CD4-positive, alpha-beta T cell treated with Interleukin-4 for 4 hours (primary cell): ENCODE measurements at places on chromosomes 5 and 9.

GRCh38 chr9:70421272-70422180 lies 7.1 kb upstream of the KLF9 start:
- peak; percentile 54 for DNase-seq

- DNase-seq: no peak
Observed at GRCh38 chr5:132183723-132184122, 43.9 kb downstream of the P4HA2 start.

GRCh38 chr5:135759149-135759784 lies 75.2 kb upstream of the SLC25A48 start:
- DNase-seq: no peak

DNA sequence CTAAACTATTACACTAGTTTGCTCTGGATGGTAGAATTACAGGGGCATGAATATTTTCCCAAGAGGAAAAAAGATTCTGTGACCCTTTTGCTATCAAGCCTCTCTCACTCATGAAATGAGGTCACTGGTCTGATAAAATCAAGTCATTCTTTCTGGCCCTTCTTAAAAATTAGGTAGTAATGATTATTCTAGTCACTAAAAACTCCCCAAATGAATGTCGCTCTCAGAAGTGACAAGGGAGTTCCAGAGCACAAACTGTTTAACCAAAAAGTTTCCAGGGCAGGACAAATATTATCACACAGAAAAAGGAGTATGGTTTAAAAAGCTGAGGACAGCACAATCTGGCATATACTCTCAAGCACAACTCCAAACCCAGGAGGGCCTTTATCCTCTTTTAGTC lies 12.5 kb downstream of the ERMP1 start:
- DNase-seq: no peak

- no peak for DNase-seq
Observed at GRCh38 chr5:125411744-125412560, 665.5 kb upstream of the ZNF608 start.

DNA sequence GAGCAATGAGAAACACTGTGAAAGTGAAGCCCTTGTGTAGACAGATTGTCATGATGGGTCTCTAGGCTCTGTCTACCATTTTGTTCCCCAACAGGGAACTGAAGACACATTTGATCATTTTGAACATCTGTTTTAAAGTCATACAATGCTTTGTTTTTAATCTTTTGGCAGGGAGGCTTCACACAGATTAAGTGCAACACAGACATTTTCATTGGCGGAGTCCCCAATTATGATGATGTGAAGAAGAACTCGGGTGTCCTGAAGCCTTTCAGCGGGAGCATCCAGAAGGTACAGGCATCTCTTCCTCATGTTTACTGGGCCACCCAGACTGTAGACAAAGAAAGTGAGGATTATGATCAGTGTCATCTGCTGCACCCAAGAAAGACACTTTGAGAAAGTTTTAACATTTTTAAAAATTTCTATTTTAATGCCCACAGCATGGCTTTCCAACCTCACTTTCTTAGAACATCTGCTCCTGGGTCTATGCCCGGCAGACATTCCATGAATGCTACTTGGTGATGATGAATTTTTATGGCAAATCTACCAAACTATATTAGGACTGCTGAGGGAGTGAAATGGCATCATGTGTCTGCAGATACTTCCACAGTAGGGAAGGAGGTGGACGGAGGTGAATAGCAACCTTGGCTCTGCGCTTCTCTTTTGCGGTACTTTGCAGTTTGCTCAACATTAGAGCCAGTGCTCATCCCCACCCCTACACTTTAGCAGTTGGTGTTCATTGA lies 121.3 kb downstream of the LIFR start:
- DNase-seq: no peak

DNA sequence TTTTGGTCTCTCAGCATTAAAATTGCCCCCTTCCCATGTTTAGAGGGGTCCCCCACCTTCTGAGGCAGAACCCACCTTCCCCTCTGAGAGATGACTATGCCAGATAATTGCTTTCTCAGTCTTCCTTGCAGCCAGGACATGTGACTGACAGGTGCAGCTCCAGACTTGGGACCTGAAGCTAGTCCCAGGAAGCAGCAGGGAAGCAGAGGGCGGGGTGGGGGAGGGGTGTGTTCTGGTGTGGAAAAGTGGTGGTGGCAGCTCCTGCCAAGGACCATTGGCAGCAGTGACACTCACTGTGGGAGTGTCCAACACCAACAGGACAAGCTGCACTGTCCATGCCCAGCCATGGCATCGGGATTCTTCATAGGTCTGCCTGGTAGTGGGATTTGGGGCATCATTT lies 2.3 kb downstream of the EIF4E1B start:
- no peak for DNase-seq

- no peak for DNase-seq
Observed at GRCh38 chr5:100444961-100445360, 90.2 kb upstream of the FAM174A start.

GRCh38 chr5:171957591-171958251 lies 48.7 kb downstream of the FBXW11 start:
- peak; percentile 26 for DNase-seq

DNA sequence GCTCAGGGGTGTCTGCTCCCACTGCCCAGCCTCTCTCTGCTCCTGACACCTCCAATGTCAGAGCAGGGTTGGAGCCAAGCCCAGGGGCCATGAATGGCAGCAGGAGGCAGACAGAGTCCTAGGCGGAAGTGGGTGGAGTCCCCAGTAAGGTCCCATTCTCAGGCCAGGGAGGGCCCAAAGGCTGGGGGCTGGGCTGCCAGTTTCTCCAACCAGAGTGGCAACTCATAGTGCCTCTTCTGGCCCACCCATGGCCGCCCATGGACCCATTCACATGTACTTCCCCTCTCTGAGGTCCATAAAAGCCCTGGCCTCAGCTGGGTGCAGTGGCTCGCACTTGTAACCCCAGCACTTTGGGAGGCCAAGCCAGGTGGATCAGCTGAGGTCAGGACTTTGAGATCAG lies 261.8 kb upstream of the TNC start:
- no peak for DNase-seq

- no peak for DNase-seq
Observed at GRCh38 chr9:115939065-115939765, 214.4 kb upstream of the PAPPA start.

DNA sequence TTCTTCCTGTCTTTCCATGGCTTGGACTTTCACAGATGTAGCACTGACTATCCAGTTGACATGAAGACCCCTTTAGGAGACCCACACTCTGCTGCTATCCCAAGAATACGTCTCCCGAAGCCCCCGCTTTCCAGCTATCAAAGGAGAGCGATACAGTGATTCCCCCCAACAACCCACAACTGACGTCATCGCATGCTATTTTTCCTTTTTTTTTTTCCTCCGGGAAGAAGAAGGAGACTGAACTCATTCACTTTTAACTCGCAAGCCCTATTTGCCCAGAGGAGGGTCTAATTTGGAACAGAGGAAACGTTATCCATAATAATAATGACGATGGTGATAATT lies 2.1 kb downstream of the PAPPA start:
- DNase-seq: no peak

DNA sequence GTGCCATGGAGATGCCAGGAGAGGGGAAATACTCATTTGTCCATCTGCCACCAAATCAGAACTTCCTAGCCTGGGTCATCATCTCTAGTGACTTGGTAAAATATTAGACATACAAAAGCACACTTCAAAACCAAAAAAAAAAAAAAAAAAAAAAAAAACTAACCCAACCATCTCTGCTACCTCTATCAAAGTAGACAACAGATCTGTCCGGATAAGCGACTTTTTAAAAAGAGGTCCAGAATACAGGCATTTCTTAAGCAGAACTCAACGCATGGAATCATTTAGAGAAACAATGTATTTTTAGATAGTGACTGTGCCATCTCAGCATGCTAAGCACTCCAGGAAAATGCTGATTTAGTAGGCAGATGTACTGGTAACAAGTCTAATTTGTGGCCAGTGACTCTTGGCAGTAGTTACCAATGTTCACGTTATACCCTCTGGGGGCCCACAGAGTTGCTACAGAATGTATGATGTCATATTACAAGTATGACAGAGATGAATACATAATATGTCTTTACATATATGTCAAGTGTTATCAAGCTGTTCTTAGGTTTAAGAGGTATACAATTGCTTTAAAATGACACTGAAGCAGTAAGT lies 107.8 kb downstream of the SMIM23 start:
- no peak for DNase-seq

DNA sequence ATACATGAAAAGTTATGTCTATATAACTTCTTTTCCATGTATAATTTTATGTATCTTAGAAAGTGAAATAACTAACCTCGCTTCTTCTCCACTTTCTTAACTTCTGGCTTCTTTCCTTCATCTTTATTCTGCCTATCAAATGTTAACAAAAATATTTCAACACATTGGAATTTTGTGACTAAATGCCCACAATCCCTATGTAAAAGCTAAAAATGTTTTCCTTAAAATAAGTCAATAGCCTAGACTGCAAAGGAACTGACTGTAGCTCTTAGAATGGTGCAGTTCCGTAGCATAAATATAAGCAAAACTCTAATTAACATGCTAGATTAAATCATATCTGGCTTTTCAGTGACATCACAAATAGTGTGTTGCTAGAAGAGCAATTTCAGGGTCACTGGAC lies 40.9 kb downstream of the PSIP1 start:
- DNase-seq: no peak

- DNase-seq: no peak
Observed at GRCh38 chr5:158470764-158471534, 612.0 kb upstream of the CLINT1 start.

DNA sequence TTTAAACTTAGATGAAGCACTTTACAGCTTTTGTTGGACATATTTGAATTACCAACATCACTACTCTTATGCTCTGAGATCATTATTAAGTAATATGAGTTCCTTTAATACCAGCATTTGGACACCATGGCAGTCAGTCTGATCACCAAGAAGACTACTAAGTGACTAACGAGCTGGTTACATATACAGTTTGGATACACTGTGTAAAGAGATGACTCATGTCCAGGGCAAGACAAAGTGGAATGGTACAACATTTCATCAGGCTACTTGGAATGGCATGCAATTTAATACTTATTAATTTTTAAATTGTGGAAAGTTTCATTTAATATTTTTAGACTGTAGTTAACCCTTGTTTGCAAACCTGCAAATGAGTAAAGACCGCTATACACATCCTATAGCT lies 237.4 kb upstream of the PRDM9 start:
- no peak for DNase-seq

DNA sequence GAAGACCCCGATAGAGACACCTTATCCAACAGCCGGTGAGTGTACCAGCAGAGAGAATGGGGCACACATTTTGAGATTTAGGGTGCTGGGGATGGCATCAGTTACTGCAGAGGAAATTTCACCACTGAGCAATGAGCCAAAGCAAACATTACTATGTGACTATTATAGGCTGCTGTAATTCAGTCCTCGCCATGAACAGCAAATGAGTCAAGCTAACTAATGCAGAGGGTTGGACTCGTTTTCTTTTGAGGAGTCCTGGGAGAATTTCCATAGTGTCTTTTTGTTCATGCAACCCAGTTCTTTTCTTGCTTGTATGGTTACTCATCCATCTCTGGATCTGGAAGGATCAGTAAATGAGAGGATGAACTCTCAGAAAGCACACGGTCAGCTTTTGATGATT lies 323.8 kb downstream of the PSAT1 start:
- DNase-seq: no peak

GRCh38 chr5:285991-286557 lies 14.6 kb downstream of the PDCD6 start:
- no peak for DNase-seq

DNA sequence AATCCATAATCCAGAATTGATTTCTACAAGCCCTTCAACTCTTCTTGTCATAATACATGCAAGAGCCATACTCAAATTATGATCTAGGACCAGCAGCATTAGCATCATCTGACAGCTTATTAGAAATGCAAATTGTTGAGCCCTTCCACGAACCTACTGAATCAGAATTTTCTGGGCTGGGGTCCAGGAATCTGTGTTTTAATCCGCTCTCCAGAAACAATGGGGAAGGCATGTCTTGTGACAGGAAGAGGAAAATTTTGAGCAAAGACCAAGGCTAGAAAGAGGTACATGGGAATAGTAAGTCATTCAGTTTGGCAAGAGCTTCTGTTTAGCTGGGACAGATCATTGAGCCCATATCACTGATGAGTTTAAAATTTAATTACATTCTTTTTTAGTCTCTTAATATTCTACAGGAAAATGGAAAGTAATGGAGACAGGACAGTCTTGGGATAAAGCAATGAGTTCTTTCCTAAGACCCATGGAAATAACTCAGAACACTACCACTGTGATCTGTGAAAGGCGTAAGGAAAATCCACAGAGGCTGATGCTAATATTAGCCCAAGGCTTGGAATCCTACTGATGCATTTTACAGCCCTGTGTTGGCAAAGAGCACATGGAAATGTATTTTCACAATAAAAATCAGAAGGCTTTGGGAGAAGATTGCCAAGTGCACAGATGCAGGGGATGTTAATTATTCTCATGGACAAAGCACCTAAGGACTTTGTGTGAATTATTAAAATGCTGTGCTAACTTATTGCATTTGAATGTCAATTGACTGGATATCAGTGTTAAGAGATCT lies 73.7 kb upstream of the STK32A start:
- DNase-seq: no peak

- DNase-seq: no peak
Observed at GRCh38 chr5:96242571-96242970, 190.5 kb downstream of the PCSK1 start.

- DNase-seq: peak; percentile 5
Observed at GRCh38 chr9:114805670-114806525, at the start of gene TNFSF15. Gene TNFSF15 (minus strand): TSS chr9:114806039. CDS start chr9:114806012, 27 bp downstream.

GRCh38 chr5:148831590-148832565 lies 5.5 kb downstream of the ADRB2 start:
- no peak for DNase-seq

DNA sequence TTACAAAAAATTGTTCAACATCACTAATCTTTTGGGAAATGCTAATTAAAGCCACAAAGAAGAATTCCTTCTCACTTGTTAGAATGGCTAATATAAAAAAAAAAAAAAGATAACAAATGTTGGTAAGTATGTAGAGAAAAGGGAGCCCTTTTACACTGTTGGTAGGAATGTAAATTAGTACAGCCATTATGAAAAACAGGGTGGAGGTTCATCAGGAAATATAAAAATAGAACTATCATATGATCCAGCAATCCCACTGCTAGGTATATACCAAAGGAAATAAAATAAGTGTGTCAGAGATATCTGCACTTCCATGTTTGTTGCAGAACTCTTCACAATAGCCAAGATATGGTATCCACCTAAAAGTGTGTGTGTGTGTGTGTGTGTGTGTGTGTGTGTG lies 83.5 kb upstream of the RGMB start:
- no peak for DNase-seq

DNA sequence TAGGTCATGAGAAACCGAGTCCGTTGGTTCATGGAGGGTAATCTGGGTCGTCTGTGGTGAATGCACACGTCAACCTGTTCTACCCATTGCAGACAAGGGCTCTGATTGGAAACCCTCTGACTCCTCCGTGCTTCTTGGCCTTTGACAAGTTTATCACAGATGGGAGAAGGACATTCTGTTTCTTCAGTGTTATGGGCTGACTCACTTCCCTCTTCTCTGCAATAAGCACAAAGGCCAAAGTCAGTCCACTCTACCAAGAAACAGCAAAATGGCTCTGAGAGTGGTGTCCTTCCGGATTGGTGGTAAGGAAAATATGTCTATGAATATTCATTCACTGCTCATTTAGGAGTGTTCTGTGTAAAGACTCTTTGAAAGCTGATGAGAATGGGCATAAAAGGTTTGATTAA lies 89.3 kb downstream of the FEM1C start:
- no peak for DNase-seq
